HCT116 (cell line): ENCODE measurements at places on chromosomes 3 and 15. TPM values are rescaled to one million over a fixed set of nuclear protein-coding genes. Genes with fewer than 3 reads are reported as not detected.

The GOLGA6D gene
- 0.12 TPM for total RNA-seq

The TMC3 gene
- not detected for total RNA-seq

The PRSS50 gene
- total RNA-seq = not detected

The SPINT1 gene
- 123 TPM for total RNA-seq

The CISH gene
- total RNA-seq = 4.5 TPM

The SSUH2 gene
- total RNA-seq = 0.76 TPM

The ZPLD1 gene
- not detected for total RNA-seq

The TNFSF10 gene
- 0.20 TPM for total RNA-seq

GRCh38 chr15:97623091-97623661 lies 337.3 kb upstream of the ARRDC4 start:
- H3K4me1 ChIP-seq = no peaks in the 10 kb centered on the region
- no peaks in the 10 kb centered on the region for H3K36me3 ChIP-seq
- no peaks in the 10 kb centered on the region for H3K27me3 ChIP-seq
- H3K4me3 ChIP-seq = no peak overlapping the region
- DNase-seq = no peak

GRCh38 chr3:170092907-170093306 lies 55.1 kb downstream of the GPR160 start:
- no peak overlapping the region for H3K27ac ChIP-seq
- no peaks in the 10 kb centered on the region for H3K4me1 ChIP-seq
- no peak overlapping the region for H3K4me3 ChIP-seq
- H3K27me3 ChIP-seq = no peaks in the 10 kb centered on the region

- no peak for DNase-seq
- H3K27ac ChIP-seq = no peak overlapping the region
- H3K27me3 ChIP-seq = no peaks in the 10 kb centered on the region; the same call in 1 of the 2 replicates
- no peaks in the 10 kb centered on the region for H3K4me1 ChIP-seq
- H3K4me3 ChIP-seq = no peak overlapping the region
Observed at GRCh38 chr3:194761384-194761783, 75.7 kb downstream of the FAM43A start.

- peaks cover 40% of the 10 kb centered on the region for H3K4me1 ChIP-seq
- H3K27me3 ChIP-seq = no peaks in the 10 kb centered on the region
- no peak for DNase-seq
- H3K27ac ChIP-seq = no peak overlapping the region
Observed at GRCh38 chr3:150331978-150332568, 76.0 kb upstream of the TSC22D2 start.

DNA sequence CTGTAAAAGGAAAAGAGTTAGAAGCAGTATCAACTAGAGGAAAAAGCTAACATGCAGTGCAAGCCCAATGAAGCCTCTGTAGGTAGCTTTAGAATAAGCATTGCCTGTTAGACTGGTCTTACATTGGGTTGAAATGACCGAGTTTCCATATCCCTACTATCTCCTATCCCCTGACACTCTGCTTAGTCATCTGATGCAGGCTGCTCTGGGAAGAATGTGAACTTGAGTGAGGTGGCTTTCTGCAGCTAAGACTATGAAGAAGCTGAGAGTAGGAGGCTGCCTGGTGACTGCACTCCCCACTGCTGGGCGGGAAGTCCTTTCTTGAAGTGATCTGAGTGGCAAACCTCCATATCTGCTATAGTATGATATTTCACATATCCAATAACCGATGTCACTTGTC lies 64.7 kb downstream of the OXSM start:
- H3K27ac ChIP-seq = no peak overlapping the region
- no peaks in the 10 kb centered on the region for H3K4me1 ChIP-seq
- no peak overlapping the region for H3K4me3 ChIP-seq
- DNase-seq = no peak
